Activated CD8-positive, alpha-beta memory T cell treated with anti-CD3 and anti-CD28 coated beads, Interleukin-2, amount 50 U/mL, for 48 hours (primary cell): ENCODE measurements at places on chromosomes 3 and 15.

DNA sequence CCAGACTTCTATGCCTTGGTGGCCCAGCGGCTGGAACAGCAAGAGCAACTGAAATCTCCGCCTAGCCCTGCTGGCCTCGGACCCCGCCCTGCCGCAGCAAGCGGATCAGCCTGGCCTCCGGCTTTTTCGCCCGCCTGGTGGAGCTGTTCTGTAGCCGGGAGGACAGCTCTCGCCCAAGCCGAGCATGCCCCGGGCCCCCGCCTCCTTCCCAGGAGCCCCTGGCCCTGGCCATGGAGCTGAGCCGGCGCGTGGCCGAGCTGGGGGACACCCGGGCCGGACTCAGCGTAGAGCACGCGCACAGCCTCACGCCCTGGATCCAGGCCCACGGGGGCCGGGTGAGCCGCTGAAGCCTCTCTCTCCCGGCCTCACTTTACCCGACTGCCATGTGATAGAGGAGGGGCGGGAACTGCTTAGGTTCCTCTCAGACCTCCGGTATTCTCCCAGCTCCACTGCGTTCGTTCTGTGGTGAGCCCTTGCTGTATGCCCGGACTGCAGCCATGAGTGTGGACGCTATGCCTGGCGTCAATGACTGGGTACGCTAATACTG lies 24.1 kb upstream of the MRPL3 start:
- peak; percentile 60 for DNase-seq

DNA sequence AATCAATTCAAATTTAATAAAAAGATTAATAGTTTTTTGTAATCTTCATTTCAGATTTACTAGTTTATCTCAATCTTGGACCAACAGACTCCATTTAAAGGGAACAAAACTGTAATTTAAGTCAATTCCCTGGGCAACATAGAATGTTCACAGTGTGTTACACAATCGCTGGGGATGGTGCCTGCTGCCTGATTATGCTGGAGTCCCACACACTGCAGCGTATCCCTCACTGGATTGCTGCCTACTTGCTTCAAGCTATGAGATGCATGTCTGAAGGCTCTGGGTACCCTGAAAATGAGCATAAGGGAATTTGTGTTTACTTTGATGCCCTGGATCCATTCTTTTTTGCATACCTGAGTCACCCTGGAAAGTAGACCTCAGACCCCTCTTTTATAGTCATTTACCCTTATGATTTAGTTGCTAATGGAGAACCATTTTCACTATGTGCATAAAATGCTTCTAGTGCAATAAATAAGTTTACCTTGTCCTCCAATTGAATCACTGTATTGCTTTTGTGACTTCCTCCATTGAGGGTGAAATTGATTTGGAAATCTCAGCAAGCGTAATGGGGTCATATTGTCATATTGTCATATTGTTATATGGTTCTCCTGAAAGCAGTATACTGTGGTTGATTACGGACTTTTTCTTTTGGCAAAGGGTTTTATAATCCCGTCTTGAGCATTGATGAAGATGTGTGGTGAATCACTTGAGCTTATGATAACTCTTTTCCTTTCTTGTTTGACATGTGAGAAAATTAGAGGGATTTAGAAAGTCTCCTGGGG lies 35.9 kb downstream of the ITPR1 start:
- DNase-seq, result no peak

- no peak for DNase-seq
Observed at GRCh38 chr15:78509726-78510312, 2.4 kb downstream of the HYKK start.

DNA sequence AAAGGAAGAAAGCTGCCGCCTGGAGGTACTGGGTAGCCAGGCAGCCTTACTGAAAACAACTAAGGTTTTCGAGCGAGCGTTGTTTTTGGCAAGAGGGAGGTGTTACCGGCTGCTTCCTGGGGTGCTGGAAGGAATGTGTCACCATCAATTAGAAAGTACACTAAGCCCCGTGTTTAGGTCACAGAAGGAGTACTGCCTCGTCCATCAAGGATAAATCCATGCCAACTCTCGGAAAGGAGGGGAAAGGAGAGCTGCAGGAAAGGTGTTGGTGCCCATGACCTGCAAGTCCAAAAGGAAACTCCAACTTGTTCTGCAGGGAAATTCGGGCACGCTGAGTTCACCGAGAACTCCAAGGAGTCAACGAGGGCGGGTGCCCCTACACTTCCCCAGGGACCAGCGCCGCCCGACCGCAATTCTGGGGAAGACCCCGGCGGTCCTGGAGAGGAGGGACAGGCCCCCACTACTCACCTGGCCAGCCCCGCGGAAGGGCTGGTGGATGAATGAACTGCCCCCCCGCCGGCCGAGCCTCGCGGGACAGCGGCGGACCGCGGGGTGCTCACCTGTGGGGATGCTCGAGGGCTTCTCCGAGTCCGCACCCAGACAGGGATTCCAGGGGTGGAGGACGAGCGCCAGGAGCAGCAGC lies 542 bp downstream of the PLOD2 start:
- peak; percentile 50 for DNase-seq

DNA sequence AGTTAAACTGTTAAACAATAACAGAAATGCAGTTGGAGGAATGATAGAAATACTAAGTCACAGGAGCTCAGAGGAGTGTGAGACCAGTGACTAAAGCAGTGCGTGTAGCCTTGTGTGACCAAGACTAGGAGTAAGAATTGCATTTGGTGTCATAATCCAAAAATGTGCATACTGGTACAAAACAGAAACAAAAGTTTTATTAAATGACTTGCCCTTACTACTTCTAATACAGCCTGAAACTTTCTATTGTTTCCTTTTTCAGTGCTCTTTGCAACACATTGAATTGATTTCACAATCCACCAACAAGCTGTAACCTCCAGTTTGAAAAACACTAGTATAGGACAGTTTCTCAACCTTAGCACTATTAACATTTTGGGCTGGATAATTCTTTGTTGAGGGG lies 17.1 kb downstream of the SNX1 start:
- DNase-seq, result no peak

DNA sequence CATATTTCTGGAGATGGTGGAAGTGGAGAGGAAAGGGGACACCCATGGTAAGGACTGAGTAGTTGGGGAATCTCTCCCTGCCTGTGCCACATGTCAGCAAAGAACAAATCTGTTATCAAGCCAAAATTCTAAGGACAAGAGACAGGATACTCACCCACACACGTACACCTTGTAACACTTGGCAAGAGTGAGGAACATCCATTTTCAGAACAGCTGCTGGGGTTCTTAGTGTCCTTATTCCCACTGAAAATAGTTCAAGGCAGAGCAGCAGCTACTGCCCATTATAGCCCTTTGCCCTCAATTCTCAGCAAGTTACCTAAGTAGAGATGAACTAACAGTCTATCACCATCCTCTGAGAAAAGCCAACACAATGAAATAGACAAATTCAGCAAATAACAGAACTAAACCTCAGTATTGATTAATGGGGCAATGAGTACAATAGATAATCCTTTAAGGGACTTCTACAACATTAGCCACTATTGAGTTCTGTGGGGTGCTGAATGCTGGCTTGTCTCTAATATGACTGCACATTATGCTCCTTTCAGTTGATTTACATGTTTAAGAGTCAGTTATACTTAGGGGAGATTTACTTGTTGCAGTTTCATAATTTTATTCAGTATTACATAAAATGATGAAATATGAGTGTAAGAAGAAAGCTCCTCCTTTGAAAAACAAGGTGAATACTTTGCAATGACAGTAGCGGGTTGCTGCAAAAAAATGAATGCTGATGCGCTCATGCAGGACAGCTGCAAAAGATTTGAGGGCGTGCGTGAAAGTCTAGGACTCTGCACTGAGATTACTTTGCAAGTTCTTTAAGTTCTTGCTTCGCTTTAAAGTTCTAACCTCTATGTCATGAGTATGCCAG lies 22.4 kb downstream of the SENP5 start:
- DNase-seq, result no peak

GRCh38 chr3:37864904-37865303 lies 3.2 kb downstream of the CTDSPL start:
- DNase-seq, result no peak

- no peak for DNase-seq
Observed at GRCh38 chr15:91787198-91787597, 66.3 kb upstream of the SLCO3A1 start.

DNA sequence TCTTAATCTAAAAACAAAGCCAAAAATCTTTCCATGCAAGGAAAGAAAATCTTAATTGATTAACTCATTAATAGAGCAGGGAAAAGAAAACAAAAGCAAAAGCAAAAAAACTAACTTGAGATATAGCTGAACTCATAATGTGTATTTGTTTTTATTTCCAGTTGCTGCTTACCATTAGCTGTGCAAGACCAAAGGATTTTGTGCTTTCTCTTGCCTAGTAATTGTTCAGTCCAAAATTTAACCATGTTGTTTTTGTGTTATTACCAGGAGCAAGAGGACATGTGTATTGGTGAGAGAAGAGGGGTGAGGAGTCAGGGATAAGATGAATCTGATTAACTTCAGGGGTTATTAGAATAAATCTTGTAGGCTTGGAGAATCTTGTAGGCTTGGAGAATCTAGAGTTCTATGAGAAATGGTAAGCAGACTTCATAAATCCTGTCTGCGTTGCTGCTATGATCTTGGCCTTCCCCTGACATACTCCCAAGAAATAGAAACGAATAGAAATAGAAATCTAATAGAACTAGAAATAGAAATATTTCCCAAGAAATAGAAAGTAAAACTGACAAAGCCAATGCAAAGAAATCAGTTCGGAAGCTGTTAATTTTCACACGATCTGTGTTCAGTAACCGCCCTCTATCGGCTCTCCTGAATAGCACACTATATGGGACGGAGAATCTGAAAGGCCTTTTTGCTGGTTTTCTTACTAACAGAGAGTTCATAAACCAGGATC lies 72.6 kb upstream of the TNFSF10 start:
- DNase-seq, result no peak

DNA sequence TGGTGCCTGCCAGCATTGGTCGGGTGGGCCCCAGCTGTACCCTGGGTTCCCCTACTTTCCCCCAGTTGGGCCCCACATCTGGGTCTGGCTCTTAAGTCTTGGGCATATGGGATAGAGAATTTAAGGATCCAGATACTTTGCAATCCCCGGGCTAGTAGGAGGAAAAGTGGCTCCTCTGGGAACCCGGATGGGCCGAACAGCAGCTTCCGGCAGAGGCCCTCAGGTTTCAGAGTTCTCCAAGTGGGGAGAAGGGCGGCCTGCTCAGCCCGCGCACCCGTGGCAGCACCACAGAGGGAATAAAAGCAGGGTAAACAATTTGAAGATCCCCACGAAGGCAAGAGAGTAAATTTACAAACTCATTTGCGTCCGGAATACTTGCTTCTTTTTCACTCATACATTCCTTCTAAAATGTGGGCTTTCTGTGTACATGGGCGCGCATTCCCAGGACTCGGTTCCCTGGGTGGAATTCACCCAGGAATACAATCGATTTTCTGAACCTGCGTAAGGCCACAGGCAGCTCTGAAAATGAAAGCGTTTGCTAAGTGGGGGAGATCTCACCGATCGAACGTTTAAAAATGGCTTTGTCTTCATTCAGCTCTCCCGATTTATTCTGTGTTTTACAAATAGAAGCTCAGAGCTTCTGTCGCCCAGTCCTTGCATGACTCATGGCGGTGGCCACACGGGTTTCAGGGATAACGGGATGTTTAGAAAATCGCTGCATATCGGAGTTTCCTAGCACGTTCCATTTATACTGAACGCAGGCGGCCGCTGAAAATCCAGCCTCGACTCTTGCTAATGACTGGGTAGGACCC lies 74.0 kb upstream of the POLG start:
- DNase-seq, result peak; percentile 56

DNA sequence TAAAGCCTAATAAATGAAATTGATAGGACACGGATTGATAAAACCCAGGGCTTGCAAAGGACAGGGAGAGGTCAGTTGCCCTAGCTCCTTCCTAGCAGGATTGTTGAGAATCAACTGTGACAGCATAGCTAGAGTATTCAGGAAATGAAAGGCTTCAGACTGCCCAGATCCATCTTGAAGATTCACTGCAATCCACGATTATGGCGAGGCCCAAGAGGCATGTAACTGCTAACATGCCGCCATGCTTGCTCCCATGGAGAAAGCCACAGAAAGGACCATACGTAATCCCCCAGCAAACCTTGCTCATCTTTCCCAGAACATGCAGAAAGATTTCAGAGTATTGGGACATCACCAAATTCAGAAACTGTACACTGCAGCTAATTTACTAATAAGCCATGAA lies 41.3 kb downstream of the MYH15 start:
- no peak for DNase-seq

DNA sequence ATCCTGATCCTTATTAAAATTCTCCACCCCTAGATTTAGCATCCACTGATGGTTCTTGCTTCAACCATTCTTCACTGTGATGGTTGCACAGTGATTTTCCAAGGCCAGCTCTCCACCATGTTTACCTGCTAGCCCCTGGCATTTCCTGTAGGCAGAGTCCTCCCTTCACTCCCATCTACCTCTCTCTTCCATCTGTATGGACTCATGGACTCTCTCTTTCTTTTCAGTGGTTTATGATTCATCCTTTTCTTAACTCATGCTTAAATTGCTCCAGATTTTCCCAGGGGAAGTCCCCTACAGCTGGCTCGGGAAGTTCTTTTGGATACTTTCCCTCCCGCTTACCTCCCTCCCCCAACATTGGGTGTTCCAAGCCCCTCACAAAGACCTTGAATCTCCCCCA lies 18.7 kb downstream of the TGM4 start:
- DNase-seq, result no peak

GRCh38 chr15:76169018-76169417 lies 109.2 kb downstream of the TMEM266 start:
- DNase-seq, result no peak

DNA sequence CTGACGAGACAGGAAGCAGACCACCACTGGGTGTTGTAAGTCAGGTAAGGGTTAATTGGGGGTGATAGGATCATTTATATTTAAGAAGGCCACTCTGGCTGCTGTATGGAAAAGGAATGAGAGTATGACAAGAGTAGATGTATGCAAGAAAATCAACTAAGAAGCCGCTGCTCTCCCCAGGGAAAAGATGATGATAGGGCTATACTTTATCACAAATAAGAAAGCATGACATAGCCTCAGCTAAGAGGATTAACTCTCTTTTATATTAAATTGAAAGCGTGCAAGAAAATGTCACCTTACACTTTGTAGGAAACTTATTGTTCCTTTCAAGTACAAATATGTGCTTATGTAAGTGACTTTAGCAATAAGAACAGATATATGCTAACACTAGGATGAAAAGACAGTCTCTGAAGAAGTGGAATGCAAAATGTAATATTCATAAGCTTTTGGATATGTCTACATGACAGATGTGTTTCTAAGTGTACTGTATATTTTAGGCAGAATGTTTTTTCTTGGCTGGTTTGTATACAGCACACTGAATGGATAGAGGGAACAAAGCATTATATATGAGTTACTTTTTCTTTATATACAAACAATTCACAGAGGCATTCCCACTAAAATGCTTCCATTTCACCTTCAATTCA lies 8.7 kb upstream of the NDUFB4 start:
- no peak for DNase-seq

DNA sequence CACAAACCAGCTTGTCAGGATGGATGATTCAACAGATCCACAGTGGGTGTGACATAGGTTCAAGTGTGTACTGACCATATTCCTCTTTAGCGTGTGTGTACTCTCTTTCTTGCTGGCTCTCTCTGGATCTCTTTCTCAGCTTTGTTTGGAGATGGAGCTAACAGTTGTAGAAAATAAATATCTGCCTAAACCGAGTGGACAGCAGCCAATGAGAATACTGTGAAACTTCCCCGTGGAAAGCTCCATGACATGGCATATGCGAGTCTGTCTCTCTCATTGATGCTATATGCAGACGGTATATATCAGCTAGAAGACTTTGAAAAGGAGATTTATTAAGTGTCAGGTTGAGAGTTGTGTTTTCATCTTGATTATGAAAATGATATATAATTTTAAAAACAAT lies 406.5 kb upstream of the SUCLG2 start:
- DNase-seq, result no peak
